ENCODE measurements at places on chromosomes 6 and 20.

DNA sequence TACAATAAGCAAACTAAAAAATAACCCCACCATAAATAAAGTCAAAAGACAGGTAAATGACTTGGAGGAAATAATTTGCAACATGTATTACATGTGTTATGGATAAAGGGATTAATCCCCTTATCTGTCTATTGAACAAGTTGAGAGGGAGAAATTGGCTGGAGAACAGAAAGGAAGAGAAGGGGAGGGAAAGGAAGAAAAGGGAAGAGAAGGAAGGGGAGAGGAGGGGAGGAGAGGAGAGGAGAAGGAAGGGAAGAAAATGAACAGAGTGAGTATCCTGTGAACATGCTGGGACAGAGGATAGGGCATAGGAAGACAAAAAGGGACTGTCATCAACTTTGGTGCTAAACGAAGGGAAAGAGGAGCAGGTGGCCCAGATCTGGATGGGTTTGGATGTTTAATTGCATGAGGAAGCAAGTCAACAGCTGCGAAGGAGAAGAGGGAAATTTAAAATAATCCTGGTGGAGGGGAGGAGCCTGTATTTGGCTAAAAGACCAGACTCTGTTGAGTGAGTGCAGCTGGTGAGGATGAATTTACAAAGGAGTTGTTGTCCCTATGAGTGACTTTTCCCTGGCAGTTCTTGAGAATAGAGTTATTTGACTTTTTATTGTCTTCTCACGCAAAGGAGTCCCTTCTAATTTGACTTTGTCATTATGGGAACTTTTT is 14.2 kb upstream of the SHLD1 start:
- no peak for DNase-seq

DNA sequence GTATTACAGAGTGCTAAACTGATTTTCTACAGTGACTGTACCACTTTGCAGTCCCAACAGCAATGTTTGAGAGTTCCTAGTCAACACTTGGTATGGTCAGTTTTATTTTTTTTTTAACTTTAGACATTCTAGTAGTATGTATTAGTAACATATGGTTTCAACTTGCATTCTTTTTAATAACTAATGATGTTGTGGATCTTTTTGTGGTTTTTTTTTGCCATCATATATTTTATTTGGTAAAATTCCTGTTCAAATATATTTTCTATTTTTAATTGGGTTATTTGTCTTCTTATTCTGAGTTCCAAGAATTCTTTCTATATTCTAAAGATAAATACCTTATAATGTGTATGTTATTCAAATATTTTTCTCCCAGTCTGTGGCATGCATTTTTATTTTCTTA is 189.4 kb upstream of the ECI2 start:
- no peak for DNase-seq

DNA sequence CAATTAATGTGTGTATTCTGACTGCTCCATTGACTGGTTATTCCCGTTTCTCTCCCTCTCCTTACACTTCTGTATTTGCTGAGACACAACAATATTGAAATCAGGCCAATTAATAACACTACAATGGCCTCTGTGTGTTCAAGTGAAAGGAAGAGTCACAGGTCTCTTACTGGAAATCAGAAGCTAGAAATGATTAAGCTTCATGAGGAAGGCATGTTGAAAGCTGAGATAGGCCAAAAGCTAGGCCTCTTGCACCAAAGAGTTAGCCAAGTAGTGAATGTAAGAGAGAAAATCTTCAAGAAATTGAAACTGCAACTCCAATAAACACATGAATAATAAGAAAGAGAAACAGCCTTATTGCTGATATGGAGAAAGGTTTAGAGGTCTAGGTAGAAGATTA is 489.5 kb upstream of the CITED2 start:
- DNase-seq = no peak

- no peak for DNase-seq
Measured at GRCh38 chr6:1216488-1216974, 95.4 kb upstream of the FOXQ1 start.

DNA sequence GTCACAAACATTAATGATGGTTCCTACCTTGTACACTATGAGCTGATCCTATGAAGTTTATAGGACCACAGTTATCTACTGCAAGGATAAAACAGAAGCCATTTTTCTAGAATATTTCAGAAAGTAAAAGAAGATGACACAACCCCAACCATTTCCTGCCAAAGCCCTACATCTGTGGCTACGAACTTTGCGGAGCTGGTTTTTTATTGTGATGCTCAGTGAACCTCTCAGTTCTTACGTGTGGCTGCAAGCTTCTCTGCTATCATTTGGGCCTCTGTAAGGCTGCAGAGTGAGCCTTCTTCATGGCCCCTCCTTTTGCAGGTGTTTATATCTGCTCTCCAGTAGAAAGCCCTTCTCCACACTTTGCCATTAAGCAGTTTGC is 17.8 kb upstream of the TAGAP start:
- no peak for DNase-seq

DNA sequence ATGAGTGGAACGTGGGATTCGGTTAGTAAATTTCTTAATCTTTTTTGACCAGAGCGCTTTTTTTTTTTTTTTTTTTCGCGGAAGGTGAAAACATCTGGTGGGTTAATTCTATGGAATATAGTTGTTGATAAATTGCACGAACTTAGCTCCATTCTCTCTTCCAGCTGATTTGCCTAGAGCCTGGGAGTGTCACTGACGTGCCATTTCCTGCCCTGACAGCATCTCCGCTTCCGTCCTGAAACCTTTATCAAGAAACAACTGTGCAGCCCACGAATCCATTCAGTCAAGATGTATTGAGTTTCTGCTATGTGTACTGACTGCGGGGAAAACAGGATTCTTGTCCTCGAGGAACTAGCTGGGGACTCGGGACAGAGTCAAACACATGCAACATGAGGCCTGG is 59.5 kb upstream of the TGM3 start:
- no peak for DNase-seq
